ENCODE measurements at places on chromosomes 2 and 18.

- no peak for DNase-seq
Measured at GRCh38 chr2:98822301-98823164, 91.6 kb upstream of the MGAT4A start.

- DNase-seq = no peak
Measured at GRCh38 chr2:37537316-37537715, 134.1 kb downstream of the CDC42EP3 start.

DNA sequence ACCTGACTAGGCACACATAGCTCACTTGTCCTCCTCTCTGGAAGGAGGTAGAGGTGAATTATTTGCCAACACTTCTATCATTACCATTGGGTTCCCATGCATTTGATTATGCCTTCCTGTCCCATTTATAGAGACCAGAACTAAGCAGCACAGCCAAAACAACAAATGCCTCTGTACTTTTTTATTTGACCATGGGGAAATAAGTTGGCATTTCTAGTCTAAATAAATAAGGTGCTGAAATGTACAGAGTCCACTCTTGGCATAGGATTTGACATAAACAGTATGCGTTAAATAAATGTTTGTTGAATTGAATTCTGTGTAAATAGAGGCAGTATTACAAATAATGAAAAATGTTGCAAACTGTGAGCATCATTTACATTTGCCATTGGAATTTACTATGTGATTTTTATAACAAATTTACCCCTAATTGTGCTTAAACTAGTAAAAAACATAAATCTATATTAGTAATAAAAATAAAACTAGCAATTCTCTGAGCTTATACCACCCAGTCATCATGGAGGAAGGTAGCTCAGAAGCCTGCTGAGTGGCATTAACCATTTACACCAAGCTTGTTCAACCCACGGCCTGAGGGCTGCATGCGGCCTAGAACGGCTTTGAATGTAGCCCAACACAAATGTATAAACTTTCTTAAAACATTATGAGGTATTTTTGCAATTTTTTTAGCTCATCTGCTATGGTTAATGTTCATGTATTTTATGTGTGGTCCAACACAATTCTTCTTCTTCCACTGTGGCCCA is 367.8 kb downstream of the FIGN start:
- DNase-seq = no peak

DNA sequence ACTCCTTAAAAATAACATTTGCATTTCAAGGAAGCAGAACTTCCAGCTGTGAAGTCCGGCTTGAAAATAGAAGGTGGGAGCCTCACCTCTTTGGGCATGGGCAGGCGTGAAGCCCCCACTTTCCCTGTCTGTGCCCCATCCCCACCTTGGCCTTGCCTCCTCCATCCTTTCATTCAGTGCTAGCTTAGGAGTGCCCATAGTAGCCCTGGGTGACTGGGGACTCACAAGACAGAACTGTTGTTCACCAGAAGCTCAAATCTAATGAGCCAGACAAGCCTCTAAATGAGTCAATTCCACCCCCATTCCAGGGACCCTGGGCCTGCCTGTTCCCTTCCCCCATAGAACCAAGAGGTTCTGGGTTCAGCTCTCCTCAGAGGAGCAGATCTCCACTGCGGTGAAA is 20.0 kb downstream of the SPATA3 start:
- DNase-seq = no peak

- no peak for DNase-seq
Measured at GRCh38 chr2:148259674-148260073, 238.8 kb downstream of the MBD5 start.

DNA sequence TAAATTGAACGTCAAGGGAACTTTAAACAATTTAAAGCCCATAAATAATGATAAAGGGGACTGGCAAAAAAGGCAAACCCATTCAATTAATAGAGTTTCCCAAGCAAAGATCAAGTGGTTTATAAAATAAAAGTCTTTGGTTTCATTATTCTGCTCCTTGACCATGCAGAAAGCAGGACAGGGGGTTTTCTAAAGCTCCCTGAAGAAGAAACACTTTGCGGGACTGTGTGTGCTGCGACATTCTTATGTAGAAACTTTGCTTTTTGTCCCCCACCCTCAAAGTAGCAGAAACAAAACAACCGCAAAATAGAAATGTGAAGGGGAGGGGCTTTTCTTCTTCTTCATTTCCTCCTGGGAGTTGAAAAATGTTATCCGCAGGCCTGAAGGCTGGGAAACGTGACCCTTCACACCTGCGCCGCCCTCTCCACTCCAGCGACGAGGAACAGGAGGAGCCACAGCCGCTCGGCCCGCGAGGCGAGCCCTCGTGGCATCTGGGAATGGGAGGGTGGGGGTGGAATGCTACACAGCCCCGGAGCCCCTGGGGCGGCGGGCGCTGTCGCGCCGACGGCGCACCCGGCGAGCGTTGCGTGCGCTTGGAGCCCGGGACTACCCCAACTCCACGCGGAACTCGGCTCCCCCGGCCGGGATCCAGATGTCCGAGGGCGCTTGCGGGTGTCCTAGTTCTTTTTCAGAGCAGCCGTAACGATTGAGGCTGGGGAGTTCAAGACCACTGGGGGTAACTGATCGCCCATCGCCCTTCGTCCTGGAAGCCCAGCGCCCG is 4.3 kb upstream of the GBX2 start:
- DNase-seq = no peak

DNA sequence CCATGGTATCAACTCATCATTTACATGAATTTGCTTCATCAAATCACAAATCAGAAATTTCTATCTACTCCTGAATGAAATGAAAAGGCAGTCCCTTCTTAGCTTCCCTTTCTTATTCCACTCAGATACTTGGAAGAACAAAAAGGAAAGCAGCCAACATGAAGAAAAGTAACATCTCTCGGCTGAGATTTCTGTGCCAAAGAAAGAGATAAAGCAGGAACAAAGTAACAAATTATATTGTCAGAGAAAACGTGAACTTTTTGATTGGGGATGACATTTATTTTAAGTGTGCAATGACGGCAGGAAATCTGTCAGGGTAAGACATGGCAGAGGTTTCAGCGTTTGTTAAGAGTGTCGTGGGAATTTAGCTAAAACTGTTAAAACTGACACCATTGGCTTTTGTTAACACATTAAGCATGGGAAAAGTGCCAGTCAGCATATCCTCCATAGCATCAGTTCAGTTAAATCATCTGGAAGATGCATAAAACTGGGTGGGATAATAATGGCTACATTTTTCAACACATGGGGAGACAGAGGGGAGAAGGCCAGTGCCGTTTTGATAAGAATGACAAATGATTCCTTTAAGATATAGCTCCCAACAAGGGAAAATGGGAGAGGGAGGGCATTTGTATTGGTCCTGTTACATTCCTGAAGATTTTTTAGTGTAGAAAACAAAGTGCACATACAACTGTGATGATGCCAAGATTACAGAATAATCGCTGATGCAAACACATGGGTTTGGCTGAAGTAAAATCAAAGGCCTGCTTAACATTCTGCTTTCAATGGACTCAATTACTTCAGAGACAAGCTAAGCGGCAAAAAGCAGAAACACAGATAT is 211.6 kb downstream of the ZNF521 start:
- no peak for DNase-seq
